ENCODE measurements at places on chromosomes 1 and 21.
A peak's percentile ranks its signal among the peaks of the same experiment; 100 is the strongest.

GRCh38 chr1:58183286-58183685, 363.2 kb downstream of the OMA1 start:
- no peak for DNase-seq

DNA sequence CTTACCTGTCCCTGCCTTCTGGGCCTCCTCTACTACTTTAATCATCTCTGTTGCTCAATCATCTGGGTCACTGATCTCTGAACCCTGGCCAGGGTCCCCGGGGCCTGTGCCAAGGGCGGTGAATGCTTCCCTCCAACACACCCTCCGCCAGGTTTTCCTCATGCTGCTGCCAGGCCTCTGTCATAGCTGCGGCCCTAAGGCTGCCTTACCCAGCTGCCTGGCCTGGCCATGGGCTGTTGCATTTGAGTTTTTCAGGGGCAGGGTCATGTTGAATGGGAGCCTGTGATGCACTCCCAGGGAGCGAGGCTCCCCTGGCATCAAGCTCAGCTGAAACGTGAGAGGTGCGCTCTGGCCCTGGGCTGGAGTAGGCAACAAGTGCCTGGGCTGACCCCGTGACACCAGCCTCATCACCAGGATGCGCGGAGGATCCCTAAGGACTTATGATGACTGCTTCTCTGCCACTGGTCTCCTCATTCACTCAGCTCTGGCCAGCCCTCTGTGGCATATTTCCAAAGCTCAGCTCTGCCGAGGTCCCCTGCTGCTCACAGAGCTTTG, 7.6 kb downstream of the EDN2 start:
- DNase-seq = no peak

GRCh38 chr1:25428475-25429166, 2.1 kb upstream of the MACO1 start:
- no peak for DNase-seq

DNA sequence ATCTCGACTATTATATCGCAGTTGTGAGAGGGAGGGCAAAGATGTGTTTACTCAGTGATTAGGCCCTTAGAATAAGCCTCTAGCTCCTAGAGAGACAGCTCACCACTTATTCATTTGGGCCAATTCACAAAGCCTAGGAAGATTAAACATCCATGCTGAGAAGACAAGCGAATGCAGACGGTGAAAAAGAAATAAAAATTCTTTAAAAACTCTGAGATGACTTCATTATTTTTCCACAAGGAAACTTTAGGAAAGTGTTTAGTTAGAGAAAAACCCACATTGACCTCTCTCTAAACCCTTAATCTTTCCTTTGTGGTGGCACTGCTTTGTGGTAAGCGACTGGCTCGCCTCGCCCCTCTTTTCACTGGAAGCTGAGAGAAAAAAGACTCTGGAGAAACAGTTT, 146.8 kb upstream of the DMRTA2 start:
- no peak for DNase-seq

DNA sequence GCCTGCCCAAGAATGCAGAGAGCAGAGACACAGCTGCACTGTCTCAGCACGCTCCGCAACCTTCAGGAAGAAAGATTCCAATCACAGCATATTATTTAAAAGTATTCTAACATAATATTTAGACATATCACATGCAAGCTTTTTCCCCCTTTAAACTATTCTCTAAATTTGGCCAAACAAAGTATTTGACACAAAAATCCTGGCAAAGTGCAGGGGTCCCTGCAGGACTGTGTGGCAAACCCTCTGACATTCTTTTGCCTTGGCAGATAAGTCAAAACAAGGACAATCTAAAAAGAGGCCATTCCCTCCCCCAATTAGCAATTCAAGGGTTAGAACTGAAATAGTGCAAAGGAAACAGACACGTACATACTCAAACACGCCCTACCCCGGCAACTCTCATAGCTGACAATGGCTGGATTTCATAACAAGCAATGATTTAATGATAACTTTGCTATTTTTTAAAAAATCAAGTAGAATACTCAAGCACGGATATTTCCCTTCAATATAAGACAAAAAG, 225.3 kb downstream of the MRPL39 start:
- DNase-seq = no peak

- DNase-seq = peak; percentile 37
Measured at GRCh38 chr1:38872401-38873026, 634 bp downstream of the MYCBP start.

DNA sequence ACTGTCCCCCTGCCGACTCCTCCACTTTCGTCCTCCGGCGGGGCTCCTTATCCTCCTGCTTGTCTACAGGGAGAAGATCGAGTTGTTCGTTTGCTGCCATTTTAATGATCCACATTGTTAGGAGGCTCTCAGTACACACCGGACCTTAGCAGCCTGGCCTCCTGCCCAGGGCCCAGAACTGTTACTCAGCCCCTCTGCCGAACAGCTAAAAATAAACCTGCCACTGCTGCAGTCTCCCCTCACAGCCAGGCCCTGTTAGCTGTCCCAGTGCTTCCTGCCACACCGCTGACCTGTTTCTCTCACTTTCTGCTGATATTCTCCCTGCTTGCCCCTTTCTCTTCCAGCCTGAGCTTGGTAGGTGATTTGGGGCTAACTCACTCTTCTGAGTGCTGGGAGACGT, 8.3 kb downstream of the MAPKAPK2 start:
- peak; percentile 73 for DNase-seq

DNA sequence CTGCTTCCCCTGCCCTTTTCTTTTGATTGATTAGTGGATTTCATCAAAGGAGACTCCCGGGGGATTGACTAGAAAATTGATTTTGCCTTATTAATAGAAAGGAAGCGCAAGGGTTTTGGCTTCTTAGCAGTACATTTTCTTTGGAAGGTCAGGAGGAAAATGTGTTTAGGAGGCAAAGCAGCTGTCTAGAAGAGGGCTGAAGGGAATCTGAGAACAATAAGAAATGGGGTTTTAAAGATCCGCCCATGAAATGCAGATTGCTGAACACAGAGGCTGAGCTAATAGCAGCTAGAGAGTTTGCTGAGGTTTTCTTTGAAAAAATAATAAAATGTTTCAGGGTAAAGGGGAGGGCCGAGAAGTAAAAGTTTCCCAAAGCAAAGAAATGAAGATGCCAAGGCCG, 4.9 kb downstream of the SERTAD4 start:
- no peak for DNase-seq

DNA sequence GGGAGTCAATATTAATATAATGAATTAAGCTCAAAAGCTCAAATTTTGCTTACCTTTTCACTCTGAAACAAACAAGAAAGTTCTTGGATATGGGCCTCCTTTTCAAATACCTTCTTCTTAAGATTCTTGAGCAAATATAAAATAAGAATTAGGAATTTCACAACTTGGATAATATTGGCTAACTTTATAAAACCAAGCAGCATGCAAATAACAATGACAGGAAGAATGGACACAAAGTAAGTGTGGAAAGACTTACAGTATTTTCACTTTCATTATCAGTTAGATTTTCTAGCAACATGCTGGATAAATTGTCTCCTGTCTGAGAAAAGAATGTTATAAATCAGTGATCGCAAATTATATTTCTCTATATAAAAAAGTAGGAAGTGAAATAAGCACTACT, 13.2 kb downstream of the ODF2L start:
- peak; percentile 33 for DNase-seq

Measured in fibroblast of villous mesenchyme (primary cell).